ENCODE measurements at places on chromosomes 11 and 22. TPM values are rescaled to one million over a fixed set of nuclear protein-coding genes. Genes with fewer than 3 reads are reported as not detected.

FADS2 gene
- total RNA-seq = 165 TPM

- no peaks in the 10 kb centered on the region for H3K4me1 ChIP-seq
- no peak overlapping the region for H3K4me3 ChIP-seq
- no peak overlapping the region for H3K27ac ChIP-seq
Observed at GRCh38 chr11:47143322-47143721, 33.4 kb downstream of the ARFGAP2 start.

DNA sequence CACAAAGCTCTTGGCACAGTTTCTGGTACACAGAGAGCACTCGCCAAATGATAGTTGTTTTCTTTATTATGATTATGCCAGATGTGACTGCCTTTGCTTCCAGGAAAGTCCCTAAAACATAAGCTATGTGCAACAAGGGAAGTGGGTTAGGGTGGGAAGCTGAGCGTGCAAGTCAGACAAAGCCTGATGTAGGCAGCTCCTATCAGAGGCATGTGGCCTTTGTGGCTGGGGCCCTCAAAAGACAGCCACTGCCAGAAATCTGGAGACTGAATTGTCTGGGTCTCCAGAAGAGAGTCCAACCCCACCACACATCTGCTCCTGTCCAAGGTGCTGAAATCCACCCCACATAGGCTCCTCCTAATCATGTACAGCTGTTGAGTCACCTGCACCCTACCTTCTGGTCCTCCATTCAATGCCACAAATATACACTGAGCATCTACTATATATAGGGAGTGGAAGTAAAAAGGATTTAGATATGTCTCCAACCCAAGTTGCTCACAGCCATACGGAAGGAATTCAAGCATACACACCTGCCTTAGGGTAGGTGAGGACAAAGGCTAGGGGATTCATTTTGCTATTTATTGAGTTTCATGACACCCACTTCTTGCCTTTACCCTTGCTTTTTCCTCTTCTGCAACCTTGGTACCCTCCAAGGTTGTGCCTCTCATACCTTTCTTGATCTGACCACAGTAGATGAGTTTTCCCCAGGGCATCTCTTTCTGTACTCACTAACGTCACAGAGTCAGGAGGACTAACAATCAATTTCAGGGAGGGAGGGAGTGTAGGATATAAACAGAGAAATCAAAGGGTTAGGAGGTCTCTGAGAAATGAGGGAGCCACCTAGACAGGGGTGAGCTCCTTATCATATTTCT is 12.4 kb downstream of the SEC14L3 start:
- H3K27ac ChIP-seq = no peak overlapping the region
- DNase-seq = peak; percentile 31
- no peaks in the 10 kb centered on the region for H3K36me3 ChIP-seq
- no peaks in the 10 kb centered on the region for H3K27me3 ChIP-seq

- peak overlapping the region; percentile 28 for H3K4me3 ChIP-seq
- peak overlapping the region; percentile 81 for H3K27ac ChIP-seq
- peak; percentile 98 for DNase-seq
- no peaks in the 10 kb centered on the region for H3K27me3 ChIP-seq
- H3K4me1 ChIP-seq = no peaks in the 10 kb centered on the region
- H3K36me3 ChIP-seq = no peaks in the 10 kb centered on the region
Observed at GRCh38 chr22:21938071-21938822, 14.4 kb downstream of the PPM1F start.

MYBPC3 gene
- 1.0 TPM for total RNA-seq

WNT11 gene
- 31.3 TPM for total RNA-seq

DNA sequence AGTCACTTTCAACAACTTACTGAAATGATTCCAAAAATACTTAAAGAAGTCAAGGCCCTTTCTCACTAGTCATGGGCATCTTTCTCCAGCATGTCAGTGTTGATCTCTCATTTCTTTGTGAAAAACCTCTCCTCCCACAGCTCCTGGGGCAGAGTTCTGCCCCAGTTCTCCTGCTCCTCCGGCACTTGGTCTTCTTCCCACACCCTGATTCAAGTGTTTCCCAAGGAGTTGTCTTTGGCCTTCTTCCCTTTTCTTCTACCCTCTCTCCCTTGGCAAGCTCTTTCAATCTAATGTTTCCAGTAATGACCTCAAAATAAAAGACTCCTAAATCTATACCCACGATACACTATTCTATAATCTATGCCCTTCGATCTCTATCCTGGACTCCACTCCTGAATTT is 42.1 kb upstream of the CCDC34 start:
- H3K27ac ChIP-seq = no peak overlapping the region
- no peaks in the 10 kb centered on the region for H3K36me3 ChIP-seq
- peaks cover 16% of the 10 kb centered on the region for H3K27me3 ChIP-seq

DNA sequence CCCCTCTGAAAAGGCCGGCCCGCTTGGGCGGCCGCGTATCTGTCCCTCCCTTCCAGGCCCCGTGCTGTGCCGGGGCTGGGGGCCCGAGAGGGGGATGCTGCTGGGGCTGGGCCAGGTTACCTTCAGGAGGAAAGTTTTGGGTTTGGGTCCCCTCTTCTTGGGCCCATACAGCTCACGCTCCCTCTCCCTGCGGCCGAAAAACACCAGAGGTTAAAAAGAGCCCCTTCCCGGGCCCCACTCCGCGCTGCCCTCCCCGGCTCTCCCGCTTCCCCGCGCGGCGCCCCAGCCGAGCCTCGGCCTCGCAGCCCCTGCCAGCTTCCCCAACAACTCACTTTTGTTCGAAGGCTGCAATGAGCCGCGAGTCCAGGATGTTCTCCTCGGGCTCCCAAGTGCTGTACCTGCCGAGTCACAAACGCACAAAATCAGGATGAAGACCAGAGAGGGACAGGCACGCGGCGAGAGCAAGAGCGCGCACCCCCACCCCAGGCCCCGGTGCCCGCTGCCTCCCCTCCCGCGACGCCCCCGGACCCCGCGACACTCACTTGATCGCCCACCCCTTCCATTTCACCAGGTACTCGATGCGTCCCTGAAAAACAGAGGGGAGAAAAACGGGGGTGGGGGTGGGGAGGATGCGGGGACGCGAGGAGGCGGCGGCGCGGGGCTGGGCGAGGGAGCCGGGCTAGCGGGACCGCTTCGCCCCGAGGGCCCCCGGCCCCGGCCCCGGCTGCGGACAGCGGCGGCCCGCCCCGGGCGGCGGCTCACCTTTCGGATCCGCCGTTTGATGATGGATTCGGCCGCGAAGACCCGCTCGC is 450 bp downstream of the CBX6 start:
- H3K4me1 ChIP-seq = no peaks in the 10 kb centered on the region
- DNase-seq = peak; percentile 51
- no peaks in the 10 kb centered on the region for H3K27me3 ChIP-seq
- peak overlapping the region; percentile 75 for H3K4me3 ChIP-seq

GRCh38 chr11:84524422-84525051 is 1102.6 kb downstream of the DLG2 start:
- H3K27me3 ChIP-seq = no peaks in the 10 kb centered on the region

DNA sequence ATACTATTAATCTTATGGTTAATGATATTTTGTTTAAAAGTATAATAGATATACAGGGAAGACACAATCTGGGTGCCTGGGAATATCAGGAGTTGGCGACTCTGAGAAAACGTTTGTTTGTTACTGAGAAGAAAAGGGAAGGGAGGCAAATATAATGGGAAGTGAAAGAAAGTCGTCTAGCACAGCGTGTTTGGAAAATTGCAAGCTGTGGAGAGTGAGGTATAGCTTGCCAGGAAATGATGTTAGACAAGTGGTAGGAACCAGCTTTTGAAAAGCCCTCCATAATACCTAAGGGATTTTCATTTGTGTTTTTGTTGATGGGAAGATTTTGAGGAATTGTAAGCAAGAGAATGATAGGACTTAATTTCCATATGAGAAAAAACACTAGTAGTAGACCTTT is 322.2 kb downstream of the LUZP2 start:
- no peak overlapping the region for H3K27ac ChIP-seq
- H3K4me1 ChIP-seq = no peaks in the 10 kb centered on the region
- no peaks in the 10 kb centered on the region for H3K36me3 ChIP-seq
- no peak overlapping the region for H3K4me3 ChIP-seq

SCO2 gene
- total RNA-seq = 0.37 TPM

CSTPP1 gene
- 45.8 TPM for total RNA-seq

CD3E gene
- 5.3 TPM for total RNA-seq

DNA sequence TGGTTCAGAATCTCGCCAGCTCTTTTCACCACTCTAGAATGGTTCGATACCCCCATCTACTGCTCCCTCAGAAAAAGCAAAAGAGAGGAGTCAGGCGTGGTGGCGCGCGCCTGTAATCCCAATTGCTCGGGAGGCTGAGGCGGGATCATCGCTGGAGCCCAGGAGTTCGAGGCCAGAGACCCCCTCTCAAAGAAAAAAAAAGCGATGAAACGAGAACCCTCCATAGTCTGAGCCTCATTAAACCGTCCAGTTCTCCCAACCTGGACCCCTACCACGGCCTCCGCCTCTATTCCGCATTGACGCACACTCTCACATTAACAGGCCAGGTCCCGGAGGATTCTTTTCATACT is 439 bp downstream of the SPA17 start:
- no peaks in the 10 kb centered on the region for H3K27me3 ChIP-seq
- no peak for DNase-seq
- H3K4me3 ChIP-seq = peak overlapping the region; percentile 58
- H3K36me3 ChIP-seq = no peaks in the 10 kb centered on the region
- peak overlapping the region; percentile 55 for H3K27ac ChIP-seq

PANX3 gene
- total RNA-seq = not detected

KLHDC7B gene
- total RNA-seq = 1.0 TPM

- peak; percentile 41 for DNase-seq
- peaks cover 3% of the 10 kb centered on the region for H3K36me3 ChIP-seq
- no peak overlapping the region for H3K4me3 ChIP-seq
Observed at GRCh38 chr11:19980388-19980787, 179.9 kb downstream of the DBX1 start.

DNA sequence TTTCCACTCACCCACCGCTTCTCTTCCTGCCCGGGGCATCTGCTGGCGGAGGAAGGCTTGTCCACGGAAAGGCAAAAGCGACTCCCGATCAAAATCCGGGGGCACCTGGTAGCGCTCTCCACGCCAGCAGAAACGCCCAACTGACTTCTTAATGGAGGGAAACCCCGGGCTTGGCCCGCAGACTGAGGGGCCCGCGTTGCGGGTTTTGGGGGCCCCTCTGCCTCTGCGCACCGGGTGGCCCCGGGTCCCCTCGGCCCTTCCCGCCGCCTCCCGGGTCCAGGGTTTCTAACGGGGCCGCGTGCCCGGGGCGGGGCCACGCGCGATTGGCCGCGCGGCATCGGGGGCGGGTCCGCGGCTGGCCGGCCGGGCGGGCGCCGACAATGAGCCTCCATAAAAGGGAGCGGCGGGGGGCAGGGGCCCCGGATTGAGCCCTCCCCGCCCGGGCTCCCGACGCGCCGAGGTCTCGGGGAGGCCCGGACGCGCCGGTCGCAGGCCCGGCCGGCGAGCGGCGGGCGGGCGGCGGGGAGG is at the start of gene SPINDOC:
Gene SPINDOC, plus strand, starts transcription at position 422 of the 528 bp plus-strand sequence. CDS start 231 bp downstream, outside the sequence.
- peak; percentile 74 for DNase-seq
- H3K4me3 ChIP-seq = peak within 1 kb of the TSS; percentile 99
- H3K36me3 ChIP-seq = peaks cover 17% of the 10 kb centered on the region

- H3K36me3 ChIP-seq = no peaks in the 10 kb centered on the region
- peaks cover 37% of the 10 kb centered on the region for H3K4me1 ChIP-seq
- H3K27ac ChIP-seq = no peak overlapping the region
- DNase-seq = no peak
- H3K4me3 ChIP-seq = no peak overlapping the region
- H3K27me3 ChIP-seq = no peaks in the 10 kb centered on the region
Observed at GRCh38 chr11:10896493-10896892, 38.6 kb upstream of the ZBED5 start.

GRCh38 chr11:114288136-114288535 is 8.1 kb upstream of the NNMT start:
- H3K4me1 ChIP-seq = no peaks in the 10 kb centered on the region
- H3K4me3 ChIP-seq = no peak overlapping the region
- no peaks in the 10 kb centered on the region for H3K27me3 ChIP-seq

DNA sequence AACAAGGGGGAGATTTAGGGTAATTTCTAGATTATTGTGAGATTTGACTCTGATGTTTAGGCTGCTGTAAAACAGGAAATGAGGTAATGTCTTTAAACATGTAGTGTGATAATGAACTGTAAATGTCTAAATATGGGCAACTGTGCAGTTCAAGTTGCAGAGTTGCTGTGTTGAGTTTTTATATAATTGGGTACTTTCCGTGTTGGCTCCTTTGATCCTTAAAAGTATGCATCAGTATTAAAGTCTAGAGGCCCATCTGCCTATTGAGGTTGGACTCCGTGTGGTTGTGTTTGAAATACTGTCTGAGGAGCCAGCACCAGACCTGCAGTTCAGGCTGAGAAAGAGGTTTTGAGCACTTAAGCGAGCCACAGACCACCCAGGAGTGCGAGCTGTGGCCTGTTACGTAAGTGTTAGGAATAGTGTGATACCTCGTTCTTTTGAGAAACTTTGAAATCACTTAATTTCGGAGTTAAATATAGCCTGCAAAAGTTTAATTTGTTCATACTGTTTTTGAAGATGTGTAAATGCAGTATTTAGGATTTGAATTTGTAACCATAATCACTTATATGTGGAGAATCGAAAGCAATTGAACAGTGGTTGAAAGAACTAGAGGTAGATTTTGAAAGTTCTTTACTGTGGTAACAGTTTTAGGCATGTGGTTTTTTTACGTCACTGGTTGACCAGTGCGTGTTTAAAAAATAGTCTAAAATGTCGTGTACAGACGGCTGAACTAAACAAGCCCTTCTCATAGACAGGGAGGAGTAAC is 9.0 kb downstream of the FAM118A start:
- peak; percentile 88 for DNase-seq
- peaks cover 41% of the 10 kb centered on the region for H3K4me1 ChIP-seq
- H3K27me3 ChIP-seq = no peaks in the 10 kb centered on the region
- peak overlapping the region; percentile 68 for H3K27ac ChIP-seq

GRCh38 chr11:27184458-27185312 is 144.1 kb downstream of the BBOX1 start:
- no peak overlapping the region for H3K27ac ChIP-seq
- H3K27me3 ChIP-seq = peaks cover 35% of the 10 kb centered on the region
- DNase-seq = no peak

- no peaks in the 10 kb centered on the region for H3K4me1 ChIP-seq
- no peak overlapping the region for H3K27ac ChIP-seq
- no peaks in the 10 kb centered on the region for H3K27me3 ChIP-seq
- H3K4me3 ChIP-seq = no peak overlapping the region
- no peak for DNase-seq
Observed at GRCh38 chr22:22235558-22235957, 9.0 kb upstream of the VPREB1 start.

GRCh38 chr11:60872961-60873524 is 5.7 kb downstream of the ZP1 start:
- peaks cover 4% of the 10 kb centered on the region for H3K4me1 ChIP-seq
- DNase-seq = no peak
- H3K36me3 ChIP-seq = peaks cover 3% of the 10 kb centered on the region
- H3K27me3 ChIP-seq = no peaks in the 10 kb centered on the region

OR52H1 gene
- total RNA-seq = 2.8 TPM

- H3K36me3 ChIP-seq = no peaks in the 10 kb centered on the region
- H3K27me3 ChIP-seq = no peaks in the 10 kb centered on the region
- H3K27ac ChIP-seq = no peak overlapping the region
- no peak for DNase-seq
Observed at GRCh38 chr11:113667801-113668200, 38.3 kb downstream of the TMPRSS5 start.

- H3K4me3 ChIP-seq = no peak overlapping the region
- no peaks in the 10 kb centered on the region for H3K27me3 ChIP-seq
- no peaks in the 10 kb centered on the region for H3K4me1 ChIP-seq
- H3K27ac ChIP-seq = no peak overlapping the region
- no peak for DNase-seq
Observed at GRCh38 chr11:67539550-67539949, 16.3 kb upstream of the CABP2 start.
